ENCODE measurements at places on chromosomes 4 and X. TPM values are rescaled to one million over a fixed set of nuclear protein-coding genes. Genes with fewer than 3 reads are reported as not detected.

Gene TMEM128
- total RNA-seq = 11.1 TPM

Gene ATP8A1
- total RNA-seq = 0.09 TPM

Gene F11
- not detected for total RNA-seq

Gene TLR3
- 0.38 TPM for total RNA-seq

Gene ZGRF1
- 3.4 TPM for total RNA-seq

Gene RPS6KA6
- total RNA-seq = 6.5 TPM

Gene FHIP1A
- total RNA-seq = 0.84 TPM

Gene PNMA3
- 0.09 TPM for total RNA-seq

Gene FRAS1
- total RNA-seq = 2.9 TPM

Gene MCF2
- 0.07 TPM for total RNA-seq

Gene CLDN2
- total RNA-seq = 5.9 TPM

Gene SAP30
- total RNA-seq = 22.5 TPM

Gene FREM3
- total RNA-seq = not detected

Gene PSAPL1
- total RNA-seq = 0.15 TPM

Gene PFKFB1
- total RNA-seq = 0.08 TPM

Gene MAGEA12
- total RNA-seq = 0.15 TPM

Gene HMX1
- total RNA-seq = 0.19 TPM

Gene TEC
- total RNA-seq = 2.5 TPM

Gene CSN1S1
- total RNA-seq = not detected

Gene TMSB15B
- 6.0 TPM for total RNA-seq

Gene NCAPG
- total RNA-seq = 22.1 TPM

Gene CXCL10
- total RNA-seq = not detected

Gene XAGE2
- total RNA-seq = not detected

Gene NAP1L2
- 1.1 TPM for total RNA-seq

Gene FAM3A
- total RNA-seq = 44.6 TPM

Gene ATG4A
- total RNA-seq = 7.8 TPM

Gene TMEM150C
- total RNA-seq = 1.4 TPM

Gene GPC3
- not detected for total RNA-seq

Measured in A549 treated with Mapracorat at 1 μM for 4 hours (cell line).